ENCODE measurements at places on chromosomes 5 and 9.

GRCh38 chr5:68248896-68249295 lies 33.3 kb downstream of the PIK3R1 start:
- no peak for DNase-seq

DNA sequence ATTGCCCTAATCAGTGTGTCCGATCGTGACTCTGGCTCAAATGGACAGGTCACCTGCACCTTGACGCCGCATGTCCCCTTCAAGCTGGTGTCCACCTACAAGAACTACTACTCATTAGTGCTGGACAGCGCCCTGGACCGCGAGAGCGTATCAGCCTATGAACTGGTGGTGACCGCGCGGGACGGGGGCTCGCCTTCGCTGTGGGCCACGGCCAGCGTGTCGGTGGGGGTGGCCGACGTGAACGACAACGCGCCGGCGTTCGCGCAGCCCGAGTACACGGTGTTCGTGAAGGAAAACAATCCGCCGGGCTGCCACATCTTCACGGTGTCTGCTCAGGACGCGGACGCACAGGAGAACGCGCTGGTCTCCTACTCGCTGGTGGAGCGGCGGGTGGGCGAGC lies 1.4 kb downstream of the PCDHA13 start:
- DNase-seq = no peak

DNA sequence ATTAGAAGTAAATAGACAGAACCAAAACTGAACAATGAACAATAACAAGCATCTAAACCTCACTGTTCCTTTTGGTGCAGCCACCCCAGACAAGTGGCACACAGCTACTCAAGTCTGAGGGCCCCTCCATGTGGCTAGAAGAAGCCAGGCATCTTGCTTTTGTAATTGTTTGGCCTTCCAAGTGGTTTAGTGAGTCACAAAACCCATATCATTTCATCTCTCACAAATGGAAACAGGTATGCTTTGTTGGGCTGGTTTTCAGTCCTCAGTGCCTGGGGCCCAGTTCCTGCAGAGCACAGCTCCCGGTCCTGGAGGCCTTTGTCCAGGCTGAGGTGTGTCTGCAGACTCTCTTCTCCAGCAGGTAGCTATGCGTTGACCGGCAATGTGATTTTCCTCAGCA lies 16.7 kb downstream of the PRLR start:
- DNase-seq = no peak

GRCh38 chr9:116358251-116358650 lies 204.7 kb downstream of the PAPPA start:
- DNase-seq = no peak

GRCh38 chr9:29209748-29210291 lies 1636.5 kb upstream of the C9orf72 start:
- no peak for DNase-seq

- peak; percentile 27 for DNase-seq
These were observed 414.3 kb downstream of the ANXA1 start for GRCh38 chr9:73565833-73566465.

DNA sequence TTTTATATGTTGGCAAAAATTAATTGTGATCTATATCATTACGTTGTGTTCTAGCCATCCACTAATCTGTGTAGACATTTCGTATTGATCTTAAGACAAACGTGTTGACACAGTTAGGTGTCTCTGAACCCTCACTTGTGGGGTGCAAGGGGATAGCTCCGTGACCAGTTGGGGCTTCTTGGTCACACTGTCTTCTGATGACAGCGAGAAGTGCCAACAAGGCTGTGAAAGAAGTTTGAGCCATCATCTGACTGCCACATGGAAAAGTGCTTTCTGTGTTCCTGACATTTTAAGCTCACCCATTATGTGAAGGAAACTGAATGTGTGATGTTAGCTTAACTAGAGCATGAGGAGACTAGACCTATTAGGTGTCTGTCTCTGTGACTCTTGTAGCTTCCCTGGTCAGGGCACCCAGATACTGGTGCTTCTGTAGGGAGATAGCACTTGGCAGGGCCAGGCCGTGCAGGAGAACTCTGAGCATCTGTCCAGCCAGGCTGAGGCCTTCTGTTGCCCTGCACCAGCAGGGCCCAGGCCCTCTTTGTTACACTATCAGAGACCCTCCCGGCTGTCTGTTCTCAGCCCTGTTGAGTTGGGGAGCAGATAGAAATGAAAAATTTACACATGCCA lies 52.8 kb upstream of the PHF2 start:
- DNase-seq = peak; percentile 66

DNA sequence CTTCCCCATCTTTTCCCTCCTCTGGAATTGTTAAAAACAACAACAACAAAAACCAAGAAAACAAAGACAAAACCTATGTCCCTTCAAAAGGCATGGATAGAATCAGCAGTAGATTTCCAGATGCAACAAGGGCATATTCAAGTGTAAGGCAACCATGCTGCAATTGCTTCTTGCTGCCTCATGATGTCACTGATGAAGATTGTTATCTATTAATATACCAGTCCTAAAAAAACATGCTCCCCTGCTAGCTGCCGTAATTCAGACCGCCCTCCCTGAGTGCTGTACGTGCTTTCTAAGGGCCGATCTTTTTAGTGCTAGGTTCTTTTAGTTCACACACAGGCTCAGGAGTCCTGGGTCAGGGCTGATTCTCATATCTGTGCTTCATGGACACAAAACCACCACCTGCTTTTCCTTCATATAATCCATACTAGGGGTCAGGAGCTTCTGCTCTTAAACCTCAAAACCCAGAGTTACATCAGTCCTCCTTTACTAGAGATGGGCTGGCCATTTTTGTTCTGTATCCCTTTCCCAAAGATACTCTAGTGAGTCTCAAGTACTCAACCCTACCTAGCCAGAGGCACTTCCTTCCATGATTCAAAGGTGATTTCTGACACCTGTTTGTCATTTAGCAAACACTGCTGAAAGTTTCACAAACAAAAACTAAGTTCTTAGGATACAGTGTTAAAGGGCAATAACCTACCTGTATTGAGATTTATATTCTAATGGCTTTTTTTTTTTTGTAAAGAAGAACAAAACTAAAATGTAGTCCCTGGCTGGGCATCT lies 82.1 kb downstream of the GIN1 start:
- DNase-seq = no peak
